ENCODE measurements at places on chromosomes 7 and 10.
A peak's percentile ranks its signal among the peaks of the same experiment; 100 is the strongest.

GRCh38 chr7:130090745-130091532 is 20.6 kb downstream of the KLHDC10 start:
- ATAC-seq = no peak

DNA sequence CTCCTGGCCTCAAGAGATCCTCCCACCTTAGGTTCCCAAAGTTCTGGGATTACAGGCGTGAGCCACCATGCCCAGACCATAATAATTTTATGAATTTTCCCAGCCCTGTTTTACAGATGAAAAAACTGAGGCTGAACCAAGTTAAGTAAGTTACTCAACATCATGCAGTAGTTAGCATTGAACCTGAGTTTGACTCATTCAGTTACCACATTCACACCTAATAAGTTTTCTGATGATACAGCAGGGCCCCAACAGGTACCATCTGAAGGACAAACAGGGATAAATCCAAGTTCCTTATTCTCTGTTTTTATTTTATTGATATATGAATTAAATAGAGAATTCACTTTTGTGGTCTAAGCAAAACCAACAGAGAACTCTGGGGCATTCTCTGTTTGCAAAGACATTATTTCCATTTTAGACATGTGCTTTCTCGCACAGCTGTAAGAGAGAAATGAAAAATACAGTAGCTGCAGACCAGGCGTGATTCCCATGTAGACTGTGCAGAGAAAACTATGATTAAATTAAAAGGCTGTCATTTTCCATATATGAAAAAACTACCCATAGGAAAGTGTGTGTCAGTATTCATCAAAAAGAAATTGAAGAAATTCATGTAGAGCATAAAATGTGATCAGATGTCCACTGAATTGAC is 26.6 kb downstream of the APBB1IP start:
- ATAC-seq = no peak

GRCh38 chr7:38373155-38373554 is 99.7 kb upstream of the TARP start:
- no peak for ATAC-seq

DNA sequence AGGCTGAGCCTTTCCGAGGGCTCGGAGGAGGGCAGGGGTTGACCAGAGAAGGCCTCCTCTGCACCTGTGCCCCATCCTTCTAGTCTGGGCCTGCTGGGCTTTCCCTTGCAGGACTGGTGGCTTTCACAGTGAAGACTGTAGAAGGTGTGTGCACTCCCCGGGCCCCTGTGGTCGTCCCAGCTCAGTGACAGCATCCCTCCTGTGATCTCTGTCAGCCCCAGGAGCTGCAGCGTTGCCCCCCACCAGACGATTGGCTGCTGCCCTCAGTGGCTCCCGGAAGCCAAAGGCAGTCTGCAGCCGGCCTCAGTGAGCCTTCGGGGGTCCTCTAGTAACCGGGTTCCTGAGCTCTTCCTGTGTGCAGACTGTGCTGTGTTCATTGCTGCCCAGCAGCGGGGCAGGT is 69.4 kb upstream of the EN2 start:
- no peak for ATAC-seq

DNA sequence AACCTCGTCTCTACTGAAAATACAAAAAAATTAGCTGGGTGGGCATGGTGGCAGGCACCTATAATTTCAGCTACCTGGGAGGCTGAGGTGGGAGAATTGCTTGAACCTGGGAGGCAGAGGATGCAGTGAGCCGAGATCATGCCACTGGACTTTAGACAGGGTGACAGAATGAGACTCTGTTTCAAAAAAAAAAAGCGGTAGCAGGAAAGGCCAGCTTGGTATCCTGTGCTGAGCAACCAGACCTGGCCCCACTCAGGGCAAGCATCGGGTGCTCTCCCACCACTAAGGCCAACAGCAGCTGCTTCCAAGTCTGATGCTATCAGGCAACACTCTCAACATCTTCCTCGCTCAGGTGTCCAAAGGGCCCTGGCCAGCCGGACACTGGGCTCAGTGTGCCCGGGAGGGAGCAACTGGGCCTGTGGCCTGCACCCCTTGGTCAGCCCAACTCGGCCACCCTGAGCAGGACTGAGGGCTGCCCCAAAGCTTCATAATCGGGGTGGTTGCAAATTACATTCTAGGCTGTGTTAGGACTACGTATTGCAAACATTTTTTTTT is 44.3 kb upstream of the MSMB start:
- ATAC-seq = no peak

GRCh38 chr7:77382532-77382931 is 33.6 kb downstream of the GSAP start:
- ATAC-seq = no peak

GRCh38 chr7:153576096-153576495 is 476.1 kb upstream of the DPP6 start:
- ATAC-seq = no peak

GRCh38 chr10:17961551-17962422 is 10.1 kb downstream of the SLC39A12 start:
- ATAC-seq = no peak

DNA sequence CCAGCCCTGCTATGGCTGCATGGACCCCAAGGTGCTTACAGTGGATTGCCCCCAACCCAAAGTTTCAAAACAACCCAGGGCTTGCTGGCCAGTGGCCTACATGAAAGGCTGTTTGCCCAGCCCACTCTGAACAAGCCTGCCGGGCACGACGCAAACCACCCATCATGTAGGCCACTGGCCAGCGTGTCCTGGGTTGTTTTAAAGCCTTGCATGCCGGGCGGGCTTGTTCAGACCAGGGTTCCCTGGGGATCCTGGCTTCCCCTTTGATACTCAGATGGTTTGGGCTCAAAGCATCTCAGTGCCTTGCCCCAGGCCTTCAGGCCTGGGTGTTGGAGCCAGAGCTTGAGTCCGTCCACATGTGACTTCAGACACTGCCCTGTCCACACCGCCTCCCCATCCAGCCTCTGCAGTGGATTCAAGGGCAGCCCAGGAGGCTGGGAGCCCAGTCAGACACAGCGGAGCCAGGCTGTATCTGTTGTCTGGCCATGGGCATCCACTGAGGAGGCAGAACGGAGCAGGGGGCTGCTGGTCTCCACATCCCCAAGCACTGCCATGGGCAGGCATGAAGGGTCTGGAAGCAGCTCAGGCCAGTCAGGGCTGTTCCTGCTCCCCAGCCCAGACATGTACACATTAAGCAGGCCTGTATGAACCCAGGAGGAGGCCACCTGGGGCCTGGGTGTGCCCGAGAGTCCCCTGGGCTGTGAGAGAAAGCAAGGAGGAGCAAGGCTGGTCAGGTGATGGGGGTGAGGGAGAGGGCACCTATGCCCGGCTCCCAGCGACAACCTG is 4.0 kb upstream of the ADIRF start:
- ATAC-seq = peak; percentile 51

DNA sequence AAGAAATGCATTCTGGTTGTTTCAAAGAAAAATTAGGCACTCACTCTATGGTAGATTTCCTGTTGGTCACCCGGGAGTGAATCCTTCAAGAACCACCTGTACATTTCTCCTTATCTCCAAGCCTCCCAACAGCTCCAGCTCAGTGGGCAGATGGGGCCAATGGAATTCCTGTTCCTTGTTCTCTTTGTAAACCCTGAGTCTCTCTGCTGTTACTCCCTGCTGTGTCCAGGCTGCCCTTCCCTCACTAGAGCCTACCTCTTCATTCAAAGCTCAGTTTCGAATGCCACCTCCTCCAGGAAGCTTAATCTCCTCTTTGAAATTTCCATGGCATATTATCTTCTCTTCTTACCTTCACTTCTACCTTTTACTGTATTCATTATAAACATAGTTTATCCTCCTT is 3.5 kb upstream of the BMPER start:
- ATAC-seq = no peak

DNA sequence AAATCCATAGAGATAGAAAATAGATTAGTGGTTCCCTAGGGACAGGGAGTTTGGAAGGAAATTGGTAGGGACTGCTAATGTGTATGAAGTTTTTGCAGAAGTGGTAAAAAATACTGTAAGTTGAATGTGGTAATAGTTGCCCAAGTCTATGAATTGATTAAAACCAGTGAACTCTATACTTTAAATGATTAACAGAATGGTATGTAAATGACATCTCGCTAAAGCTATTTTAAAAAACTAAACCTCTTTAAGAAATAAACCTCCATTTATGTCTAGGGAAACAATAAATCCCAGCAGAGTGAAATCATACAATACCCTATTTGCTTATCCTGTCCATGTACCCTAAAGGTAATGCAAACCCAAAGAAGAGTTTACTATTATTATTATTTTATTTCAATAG is 61.4 kb downstream of the IPMK start:
- ATAC-seq = no peak

GRCh38 chr7:24756545-24757352 is 515 bp downstream of the GSDME start:
- peak; percentile 23 for ATAC-seq

DNA sequence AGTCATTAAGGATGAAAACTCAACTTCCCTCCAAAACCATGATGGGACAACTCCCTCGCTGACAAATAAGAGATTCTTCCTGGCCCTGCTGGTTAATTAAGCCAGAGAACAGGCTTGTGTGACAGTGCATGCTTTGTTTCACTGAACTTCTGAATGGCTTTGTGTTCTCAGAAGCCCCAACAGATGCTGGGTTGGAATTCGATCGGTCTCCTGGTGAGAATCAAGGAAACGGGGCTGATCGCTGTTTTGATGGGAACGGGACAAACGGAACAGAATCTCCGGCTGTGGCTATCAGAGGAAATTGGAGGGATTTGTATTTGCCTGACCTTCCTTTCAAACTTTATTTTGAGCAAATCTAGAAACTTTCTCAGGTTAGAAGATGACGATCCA is 145.0 kb downstream of the RNF216 start:
- ATAC-seq = no peak

DNA sequence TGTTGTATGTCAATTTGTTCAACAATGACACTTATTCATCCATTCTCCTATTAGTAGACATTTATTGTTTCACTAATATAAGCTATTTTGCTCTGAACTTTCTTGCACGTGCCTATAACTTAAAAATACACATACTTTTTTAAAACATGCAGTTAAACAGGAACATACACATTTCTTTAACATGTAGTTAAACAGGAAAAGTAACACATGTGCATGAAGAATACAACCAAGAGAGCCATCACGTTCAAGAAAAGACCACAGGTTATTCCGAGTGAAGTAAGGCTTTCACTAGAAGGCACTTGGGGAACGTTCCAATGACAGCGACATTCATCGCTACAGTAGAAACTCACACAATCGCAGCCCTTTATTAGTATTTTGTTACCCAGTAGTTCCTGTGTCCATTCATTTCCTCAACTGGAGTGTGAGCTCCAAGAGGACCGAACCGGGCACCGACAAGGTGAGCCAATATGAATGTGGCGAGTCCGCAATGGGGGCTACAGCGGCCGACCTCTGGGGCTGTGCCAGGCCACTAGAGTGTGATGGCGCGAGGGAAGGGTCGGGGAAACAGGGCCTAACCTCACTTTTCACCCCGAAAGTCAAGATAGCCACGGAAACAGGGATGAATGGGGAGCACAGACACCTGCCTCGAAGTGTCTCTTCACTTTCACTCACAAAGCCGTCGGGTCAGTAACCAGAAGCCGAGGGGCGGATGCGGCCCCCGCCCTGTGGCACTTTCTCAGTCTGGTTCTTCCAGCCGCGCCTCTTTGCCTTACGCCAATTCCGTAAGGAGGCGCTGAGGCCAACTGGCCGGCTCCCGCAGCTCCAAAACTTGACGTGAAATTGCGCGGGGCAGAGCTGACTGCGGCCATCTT is 775 bp upstream of the SEPTIN7 start:
- peak; percentile 77 for ATAC-seq

GRCh38 chr7:102279537-102280400 is 6.9 kb upstream of the SH2B2 start:
- peak; percentile 59 for ATAC-seq

GRCh38 chr7:116779216-116779615 is 83.2 kb upstream of the CAPZA2 start:
- no peak for ATAC-seq

DNA sequence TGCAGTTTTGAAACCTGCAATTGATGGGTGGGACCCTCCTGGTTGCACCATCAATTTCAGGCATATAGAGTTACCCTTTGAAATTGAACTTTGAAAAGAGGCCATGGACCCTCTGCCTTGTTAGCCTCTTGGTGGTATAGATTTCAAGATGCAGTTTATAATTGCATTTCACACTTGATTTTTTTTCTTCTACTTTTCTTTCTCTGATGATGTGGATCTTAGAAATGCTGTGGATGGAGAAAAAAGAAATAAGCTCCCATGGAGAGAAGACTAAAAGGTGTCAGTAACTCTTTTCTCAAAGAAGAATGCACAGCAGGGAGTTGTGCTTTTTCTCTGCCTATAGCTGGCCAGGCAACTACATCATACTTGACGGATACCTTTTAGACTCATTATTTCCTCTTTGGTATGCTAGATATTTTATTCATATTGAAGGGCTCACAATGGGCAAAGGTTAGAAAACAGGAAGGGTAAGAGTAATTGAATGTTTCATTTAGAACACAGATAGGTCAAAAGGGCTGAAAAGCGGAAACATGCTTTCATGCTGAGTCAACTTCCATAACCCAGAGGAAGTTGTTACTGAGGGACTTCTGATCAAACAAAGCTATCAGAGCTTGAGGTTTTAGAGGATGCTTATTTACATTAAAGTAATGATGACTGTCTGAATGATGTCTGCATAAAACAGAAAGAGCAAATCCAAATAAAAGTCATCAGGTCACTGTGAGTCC is 773.2 kb upstream of the LRRN3 start:
- ATAC-seq = no peak

DNA sequence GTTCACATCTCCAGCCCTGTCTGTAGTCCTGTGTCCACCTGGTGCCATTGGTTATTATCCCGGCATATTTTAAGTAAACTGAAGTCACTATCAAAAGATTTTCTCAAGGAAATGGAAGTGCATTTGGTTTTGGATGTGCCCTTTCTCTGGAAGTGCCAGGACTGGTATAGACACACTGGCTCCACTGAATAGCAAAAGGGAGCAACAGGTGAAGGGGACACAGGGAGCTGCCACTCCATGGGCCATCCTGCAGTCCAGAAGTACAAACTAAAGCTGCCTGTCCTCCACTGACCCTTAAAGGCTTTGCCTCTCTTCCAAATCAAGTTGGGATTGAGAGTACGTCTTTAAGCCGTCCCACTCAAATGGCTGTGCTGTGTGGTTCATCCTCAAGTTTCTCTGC is 62.7 kb downstream of the NOC3L start:
- ATAC-seq = no peak

DNA sequence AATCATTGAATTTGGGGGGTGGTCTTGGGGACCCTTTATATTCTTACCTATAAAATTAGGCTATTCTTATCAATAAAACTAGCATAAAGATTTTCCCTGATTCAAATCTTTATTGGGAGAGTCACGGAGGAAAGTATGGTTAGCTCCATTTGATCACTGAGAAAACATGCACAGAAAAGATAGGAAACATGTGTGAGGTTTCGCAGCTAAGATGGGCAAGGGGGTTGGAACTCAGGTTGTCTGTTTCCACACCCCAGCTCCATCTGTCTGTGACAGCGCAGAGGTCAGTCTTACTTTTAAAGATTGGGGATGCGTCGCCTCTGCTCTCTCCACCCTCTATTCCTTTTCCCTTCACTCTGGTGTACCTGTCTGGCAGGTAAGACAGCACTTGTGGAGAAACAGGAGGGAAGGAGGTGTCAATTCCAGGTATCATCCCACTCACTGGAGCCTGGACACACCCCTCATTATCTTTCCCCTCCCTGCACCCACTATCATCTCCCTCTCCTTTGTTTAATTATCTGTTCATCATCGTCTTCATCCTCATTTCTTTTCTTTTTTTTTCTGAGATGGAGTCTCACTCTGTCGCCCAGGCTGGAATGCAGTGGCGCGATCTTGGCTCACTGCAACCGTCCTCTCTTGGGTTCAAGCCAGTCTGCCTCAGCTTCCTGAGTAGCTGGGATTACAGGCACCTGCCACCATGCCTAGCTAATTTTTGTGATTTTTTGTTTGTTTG is 2.4 kb upstream of the DENND10 start:
- peak; percentile 66 for ATAC-seq
